Suppressor macrophage treated with lipopolysaccharide for 1 hour (primary cell): ENCODE measurements at places on chromosomes 3 and 15.

- no peak for DNase-seq
These were observed 113.1 kb downstream of the NUP210 start for GRCh38 chr3:13307041-13307440.

DNA sequence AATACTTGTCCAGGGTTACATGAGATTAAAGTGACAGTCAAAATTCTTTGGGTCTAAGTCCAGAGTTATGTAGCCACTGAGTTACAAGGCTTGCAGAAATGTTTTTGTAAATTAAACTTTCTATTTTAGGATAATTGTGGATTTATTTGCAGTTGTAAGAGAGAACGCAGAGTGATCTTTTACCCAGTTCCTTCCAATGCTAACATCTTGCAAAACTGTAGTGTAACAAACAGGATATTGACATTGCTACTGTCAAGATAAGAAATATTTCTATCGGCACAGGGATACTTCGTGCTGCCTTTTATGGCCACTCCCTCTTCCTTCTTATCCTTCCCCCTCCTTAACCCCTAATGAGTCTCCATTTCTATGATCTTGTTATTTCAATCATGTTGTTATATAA is 1022.9 kb downstream of the MCTP2 start:
- no peak for DNase-seq

GRCh38 chr3:11734-12133 is 184.8 kb upstream of the CHL1 start:
- DNase-seq: no peak

GRCh38 chr3:115099986-115100571 is 47.0 kb downstream of the ZBTB20 start:
- DNase-seq: no peak

- no peak for DNase-seq
These were observed 91.9 kb downstream of the LRRC28 start for GRCh38 chr15:99343208-99343607.

- DNase-seq: no peak
These were observed 61.7 kb upstream of the PPIB start for GRCh38 chr15:64224511-64224910.

DNA sequence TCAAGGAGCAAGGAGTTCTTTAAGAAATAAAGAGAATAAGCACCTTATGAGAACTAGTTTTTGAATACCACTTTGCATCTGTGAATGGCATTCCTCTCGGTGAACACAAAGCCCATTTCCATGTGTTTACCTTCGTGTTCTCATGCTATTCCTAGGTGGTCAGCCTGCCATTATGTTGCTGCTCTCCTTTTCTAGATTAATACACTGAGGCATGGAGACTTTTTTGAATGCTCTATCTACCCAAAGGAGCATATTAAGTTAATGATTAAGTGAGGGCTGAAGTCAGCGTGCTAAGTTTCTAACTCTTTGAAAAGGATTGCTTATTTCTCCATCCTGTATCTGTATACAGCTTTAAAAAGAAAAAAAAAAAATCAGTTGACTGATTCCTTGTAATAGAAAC is 394.5 kb downstream of the MECOM start:
- no peak for DNase-seq

GRCh38 chr15:71328453-71328852 is 213.2 kb downstream of the THSD4 start:
- DNase-seq: no peak

DNA sequence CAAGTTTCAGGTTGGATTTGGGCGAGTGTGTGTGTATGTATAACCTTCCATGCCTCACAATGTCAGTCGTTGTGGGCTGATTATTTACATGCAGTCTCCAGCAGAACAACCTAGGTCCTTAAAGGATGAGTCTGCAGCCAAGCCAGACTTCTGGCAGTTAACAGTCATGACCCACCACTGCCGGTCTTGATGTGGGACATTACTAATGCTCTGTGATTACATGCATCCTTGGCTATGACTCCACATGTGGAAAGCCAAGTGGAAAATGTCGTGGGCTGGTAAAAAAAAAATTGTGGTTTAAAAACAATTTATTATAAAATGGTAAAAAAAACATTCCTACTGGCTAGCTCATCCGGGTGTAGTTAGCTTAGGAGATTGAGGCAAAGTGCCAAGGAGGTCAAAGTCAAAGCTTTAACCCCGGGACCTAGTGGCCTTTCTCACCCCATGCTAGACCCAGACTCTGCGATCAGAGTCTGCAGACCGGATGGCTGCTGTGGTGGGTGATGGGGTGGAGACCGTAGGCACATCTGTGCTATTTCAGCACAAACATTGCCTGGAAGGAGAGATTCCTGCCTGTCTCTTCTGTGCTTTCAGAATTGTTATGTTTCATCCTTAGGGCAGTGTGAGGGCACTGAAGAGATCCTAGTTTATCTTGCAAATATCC is 6.8 kb downstream of the RARRES1 start:
- DNase-seq: peak; percentile 61

GRCh38 chr3:99134986-99135385 is 233.5 kb upstream of the DCBLD2 start:
- DNase-seq: no peak

- DNase-seq: no peak
These were observed 39.6 kb downstream of the SEMA6D start for GRCh38 chr15:47756872-47757271.

GRCh38 chr3:170949211-170949610 is 40.8 kb upstream of the EIF5A2 start:
- DNase-seq: no peak

DNA sequence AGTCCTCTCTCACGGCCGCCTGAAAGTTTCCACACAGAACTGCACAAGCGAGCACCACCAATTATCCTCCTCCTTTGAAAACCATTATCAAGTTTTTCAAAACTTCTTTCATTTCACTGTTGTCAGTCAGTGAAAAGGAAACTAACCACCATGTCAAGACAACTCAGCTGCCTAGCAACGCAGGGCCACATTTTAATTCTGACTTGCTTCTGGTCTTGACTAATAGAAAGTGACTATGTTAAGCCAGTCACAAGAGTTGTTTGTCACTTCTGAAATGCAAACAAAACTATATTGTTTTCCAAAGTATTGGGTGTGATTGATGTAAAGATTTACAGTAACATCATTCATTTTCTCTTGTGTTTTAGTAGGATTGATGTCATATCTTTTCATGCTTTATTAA is 612.8 kb upstream of the AGTR1 start:
- no peak for DNase-seq

- DNase-seq: no peak
These were observed 156.0 kb downstream of the CACNA1D start for GRCh38 chr3:53650424-53650823.

- DNase-seq: no peak
These were observed 14.0 kb downstream of the TMEM158 start for GRCh38 chr3:45212095-45212468.

DNA sequence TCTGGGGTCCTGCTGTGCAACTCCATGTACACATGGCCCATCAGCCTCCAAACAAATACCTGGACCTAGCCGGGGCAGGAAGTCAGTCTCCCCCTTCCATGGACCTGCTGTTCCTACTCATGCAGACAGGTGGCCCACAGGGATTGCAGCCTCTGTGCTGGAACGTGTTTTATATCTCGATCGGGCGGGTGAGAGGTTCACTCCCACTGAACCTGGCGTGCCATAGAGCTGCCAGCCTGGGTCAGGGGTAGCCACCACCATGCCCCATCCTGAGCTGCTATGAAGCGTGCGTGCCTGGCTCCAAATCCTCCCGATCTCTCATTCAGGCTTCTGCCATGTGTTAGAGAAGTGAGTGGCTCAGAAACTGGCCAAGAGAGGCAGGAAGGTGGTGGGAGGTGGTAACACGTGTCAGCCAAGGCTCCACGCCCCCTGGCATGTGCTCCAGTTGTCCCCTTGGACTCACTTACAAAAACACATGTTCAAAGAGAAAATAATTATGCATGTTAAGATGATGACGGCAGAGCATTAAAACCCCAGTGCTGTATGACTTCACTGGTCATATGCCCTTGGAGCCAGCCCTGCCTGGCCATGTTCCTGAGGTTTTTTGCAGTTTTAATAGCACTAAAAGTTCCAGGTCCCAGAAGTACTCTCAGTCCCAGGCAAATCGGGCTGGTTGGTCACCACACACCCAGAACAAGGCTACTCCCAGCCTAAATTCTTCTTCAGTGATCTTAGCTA is 30.6 kb downstream of the CTSH start:
- peak; percentile 44 for DNase-seq

GRCh38 chr3:122694966-122695365 is 14.3 kb downstream of the PARP14 start:
- DNase-seq: no peak

DNA sequence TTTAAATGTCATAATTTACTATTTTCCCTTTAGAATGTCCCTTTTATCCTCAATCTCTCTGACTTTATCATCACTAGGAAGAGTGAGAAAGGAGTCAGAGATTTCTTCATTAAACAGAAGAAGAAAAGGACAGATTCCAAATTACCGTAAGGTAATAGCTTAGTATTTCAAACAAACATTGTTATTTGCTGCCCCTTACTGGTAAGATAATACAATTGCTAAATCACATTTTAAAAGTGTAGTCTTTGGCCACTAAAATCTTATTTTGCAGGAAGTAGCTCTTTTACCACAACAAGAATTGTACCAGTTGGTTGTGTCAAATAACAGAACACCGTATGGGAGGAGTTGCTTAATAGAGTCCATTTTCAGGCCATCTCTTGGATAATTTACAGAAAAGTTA is 53.7 kb downstream of the CGGBP1 start:
- DNase-seq: peak; percentile 78

DNA sequence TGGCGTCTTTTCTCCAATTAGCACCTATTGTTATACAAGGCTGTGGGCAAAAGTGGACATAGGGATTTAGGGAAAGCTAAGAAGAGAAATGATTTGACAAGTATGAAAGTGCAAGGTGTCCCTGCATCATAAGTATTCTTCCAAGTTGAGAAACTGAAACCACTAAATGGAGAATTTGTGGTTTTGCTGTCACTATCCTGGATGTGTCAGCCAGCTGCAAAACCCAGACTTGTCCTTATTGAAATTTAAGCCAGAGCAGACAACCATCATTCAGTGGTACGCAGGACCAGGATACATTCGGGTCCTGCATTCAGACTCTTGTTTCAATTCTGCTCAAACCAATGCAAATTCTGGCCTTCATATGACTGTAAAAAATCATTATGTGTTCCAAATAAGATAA is 384.8 kb upstream of the TGFBR2 start:
- peak; percentile 80 for DNase-seq

GRCh38 chr3:37824954-37825328 is 36.7 kb upstream of the CTDSPL start:
- DNase-seq: no peak
